ENCODE measurements at places on chromosomes 5 and 9.

- DNase-seq, result no peak
Measured at GRCh38 chr5:129724647-129725046, 23.2 kb upstream of the MINAR2 start.

- DNase-seq, result no peak
Measured at GRCh38 chr9:89611425-89611824, 6.6 kb downstream of the GADD45G start.

DNA sequence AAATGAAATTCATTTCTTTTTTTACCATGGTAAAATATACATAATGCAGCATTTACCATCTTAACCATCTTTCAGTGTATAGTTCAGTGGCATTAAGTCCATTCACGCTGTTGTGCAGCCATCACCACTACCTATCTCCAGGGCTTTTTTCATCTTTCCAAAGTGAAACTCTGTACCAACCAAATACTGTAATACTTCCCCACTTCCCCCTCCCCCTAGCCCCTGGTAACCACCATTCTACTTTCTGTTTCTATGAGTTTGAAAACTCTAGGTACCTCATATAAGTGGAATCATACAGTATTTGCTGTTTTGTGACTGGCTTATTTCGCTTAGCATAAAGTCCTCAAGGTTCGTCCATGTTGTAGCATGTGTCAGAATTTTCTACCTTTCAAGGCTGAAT, 23.4 kb downstream of the SPAAR start:
- DNase-seq, result no peak

DNA sequence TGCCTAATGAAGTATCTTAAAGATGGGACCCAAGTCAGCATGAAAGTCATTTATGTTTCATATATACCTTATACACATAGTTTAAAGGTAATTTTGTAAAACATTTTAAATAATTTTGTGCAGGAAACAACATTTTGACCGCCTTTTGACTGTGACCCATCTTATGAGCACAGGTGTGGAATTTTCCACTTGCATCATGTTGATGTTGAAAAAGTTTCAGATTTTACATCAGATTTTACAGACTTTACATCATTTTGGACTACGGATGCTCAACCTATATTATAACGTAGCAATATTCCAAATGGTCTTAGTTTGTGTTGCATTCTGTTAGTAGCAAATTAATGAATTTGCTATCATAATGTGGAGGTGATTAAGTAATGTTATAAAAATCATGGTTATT, 21.7 kb upstream of the FAM120AOS start:
- DNase-seq, result no peak

GRCh38 chr9:95479330-95479729, 37.4 kb downstream of the PTCH1 start:
- DNase-seq, result no peak

GRCh38 chr5:41610386-41610785, 100.0 kb upstream of the PLCXD3 start:
- DNase-seq, result no peak

GRCh38 chr5:158824241-158824882, 275.4 kb downstream of the EBF1 start:
- no peak for DNase-seq

DNA sequence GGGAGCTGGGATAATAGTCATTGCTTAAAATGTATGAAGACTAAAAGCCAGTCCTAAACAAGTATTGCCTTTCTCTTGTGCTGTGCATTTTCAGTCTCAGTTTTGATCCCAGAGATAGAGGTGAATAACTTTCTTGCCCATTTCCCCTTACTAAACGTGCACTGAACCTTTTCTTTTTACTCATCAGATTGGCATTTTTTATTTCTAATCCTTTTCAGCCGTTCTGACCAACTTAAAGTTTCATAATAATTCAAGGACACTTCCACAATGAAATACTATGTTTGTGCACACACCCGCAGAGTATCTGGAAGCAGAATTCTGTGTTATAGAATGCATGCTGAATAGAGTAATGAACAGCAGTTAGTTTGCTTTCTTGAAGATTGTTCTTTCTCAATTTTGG, 343.6 kb downstream of the LRRC70 start:
- no peak for DNase-seq

- DNase-seq, result no peak
Measured at GRCh38 chr9:129897263-129897662, 62.0 kb downstream of the USP20 start.

DNA sequence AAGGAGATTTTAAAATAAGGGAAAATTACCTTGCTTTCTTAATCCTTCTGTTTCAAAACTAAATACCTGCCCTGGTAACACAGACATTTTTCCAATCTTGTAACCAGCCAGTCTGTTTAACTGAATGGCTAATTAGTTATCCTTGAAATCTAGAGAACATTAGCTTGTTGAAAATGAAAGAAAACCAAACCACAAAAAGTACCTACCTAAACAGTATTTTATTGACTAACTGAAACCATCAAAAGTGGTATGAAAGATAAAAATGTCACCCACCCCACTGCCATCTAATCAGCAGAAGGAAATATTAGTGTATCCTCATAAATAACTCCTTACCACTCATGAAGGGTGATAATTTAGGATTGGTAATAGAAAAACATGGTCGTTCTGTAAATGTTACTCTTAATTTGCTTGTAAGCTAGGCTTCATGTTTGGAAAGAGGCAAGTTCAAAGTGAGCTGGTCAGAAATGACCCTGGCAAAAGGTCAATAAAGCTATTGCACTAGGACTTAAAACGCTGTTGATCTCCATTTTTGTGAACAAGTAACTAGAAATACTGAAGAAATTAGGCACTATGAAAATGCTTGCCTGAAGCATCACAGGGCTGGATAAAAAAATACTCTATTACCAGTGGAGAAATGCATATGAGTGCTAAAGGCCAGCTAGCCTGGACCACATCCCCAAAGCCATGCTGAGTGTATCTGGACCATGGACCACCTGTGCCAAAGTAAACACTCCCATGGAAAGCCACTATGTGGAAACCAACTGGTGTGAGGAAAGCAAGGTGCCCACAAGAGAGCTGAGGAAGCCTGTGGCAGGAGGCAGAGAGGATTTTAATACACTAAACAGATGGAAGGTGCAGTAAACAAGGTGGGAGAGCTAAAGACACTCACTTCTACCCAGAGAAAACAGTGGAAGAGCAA, 8.4 kb downstream of the SEMA5A start:
- DNase-seq, result no peak

DNA sequence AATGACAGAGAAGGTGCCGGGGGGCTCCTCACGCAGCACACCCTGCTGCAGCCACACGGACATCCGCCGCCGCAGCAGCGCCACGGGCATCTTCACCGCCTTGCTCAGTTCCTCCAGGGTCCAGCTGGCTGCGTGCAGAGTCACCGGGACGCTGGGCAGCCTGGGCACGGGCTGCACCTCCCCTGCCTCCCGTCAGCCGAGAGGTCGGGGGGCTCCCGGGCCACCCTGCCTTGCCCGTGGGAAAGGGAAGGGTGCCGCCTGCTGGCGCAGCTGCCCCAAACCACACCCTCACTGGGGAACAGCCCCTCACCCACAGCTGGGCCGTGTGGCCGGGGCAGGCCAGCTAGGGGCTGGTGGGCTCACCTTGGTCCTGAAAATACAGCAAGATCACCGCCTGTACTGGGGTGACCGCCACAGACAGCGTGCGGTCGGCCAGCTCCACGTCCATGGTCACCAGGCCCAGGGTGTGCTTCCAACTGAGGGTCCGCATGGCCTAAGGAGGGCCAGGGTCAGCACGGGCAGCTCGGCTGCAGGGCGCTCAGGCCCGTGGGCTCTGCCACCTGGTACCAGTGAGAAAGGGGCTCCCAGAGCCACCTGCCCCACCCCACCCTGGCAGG, 3.6 kb upstream of the TMEM210 start:
- no peak for DNase-seq

- DNase-seq, result no peak
Measured at GRCh38 chr5:139752506-139753473, 42.8 kb upstream of the PSD2 start.

DNA sequence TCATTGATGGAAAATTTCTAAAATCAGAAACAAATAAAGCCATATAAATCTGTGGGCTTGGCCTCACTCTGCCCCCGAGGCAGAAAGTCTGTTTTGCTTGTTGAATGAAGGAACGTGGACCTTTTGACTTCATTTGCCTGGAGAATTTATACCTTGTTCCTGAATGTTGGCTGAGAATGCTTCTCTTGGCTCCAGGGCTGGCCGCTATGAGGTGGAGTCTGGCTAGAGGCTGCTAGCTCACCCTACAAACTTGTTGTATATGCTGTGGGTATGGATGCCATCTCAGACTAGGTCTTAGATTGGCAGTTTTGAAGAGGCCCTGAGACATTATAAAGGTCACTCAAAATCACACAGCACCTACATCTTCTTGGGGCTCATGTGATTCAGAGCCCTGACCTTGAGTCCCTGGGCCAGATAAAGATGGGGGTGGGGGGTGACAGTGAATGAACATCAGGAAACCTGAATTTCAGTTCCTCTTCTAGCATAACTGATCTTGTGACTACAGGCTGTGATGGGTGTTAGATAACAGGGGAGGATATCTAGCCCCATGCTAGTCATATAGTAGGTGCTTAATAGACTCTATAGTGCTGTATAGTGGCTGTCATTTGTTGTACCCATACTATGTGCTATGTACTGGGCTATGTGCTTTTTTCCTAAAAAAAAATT, 2.8 kb downstream of the GM2A start:
- no peak for DNase-seq

GRCh38 chr5:83608122-83608521, 112.5 kb downstream of the HAPLN1 start:
- DNase-seq, result no peak

GRCh38 chr5:80124121-80124918, 89.2 kb downstream of the THBS4 start:
- no peak for DNase-seq

DNA sequence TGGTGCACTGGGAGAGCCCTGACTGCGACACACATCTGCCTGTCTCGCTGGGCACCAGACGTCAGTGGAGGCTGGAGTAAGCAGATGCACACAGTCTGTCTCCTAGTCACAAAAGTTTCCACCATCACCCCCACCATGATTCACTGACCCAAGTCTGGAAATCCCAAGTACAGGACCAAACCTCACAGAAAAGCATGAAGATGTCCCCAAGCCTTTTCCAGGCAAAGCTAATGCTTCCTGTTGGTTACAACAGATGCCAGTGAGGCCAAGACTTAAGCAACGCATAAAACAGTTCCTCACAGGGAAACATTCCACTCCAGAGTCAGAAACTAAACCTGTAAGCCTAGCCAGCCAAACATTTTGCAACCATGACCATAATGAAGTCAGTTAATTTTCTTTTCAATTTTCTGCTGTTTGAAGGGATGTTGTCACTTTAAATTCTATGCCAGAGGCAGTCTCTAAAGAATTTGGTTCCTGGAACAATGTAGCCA, 259.3 kb upstream of the SLC30A5 start:
- no peak for DNase-seq

DNA sequence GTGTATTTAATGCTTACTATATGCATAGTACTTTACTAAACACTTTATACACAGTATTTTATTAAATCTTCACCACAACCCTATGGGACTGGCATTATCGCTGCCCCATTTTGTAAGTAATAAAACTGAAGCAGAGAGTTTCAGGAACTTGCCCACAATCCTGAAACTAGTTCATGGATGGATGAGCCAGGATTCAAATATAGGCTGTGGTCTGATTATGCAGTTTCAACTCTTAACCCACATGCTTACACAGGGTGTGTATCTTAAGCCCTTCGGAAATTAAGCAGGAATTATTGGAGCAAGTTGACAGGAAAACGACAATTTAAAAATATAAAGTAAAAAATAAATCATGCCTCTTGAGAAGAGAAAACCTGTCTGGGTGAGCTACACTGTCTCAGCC, 109.0 kb downstream of the ATP10B start:
- DNase-seq, result no peak

- no peak for DNase-seq
Measured at GRCh38 chr5:119445544-119445943, 6.8 kb upstream of the HSD17B4 start.

GRCh38 chr9:89038382-89039103, 47.3 kb downstream of the S1PR3 start:
- DNase-seq, result no peak

DNA sequence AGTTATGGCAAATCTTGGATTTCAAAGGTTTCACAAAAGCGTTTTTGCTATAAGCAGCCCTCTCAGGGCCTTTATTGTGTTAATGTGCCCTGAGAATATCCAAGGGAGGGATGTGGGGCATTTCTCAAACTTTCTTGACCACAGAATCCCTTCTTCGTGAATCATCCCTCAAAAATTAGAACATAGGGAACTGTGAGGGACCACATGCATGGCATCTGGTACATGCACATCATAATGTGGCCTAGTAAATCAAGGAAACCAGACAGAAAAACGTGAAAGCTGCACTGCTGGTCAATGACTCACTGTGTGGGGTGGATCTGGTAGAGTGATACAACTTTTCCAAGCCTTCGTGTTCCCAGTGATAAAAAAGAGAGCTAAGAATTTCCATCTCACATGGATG, 22.4 kb downstream of the DDX31 start:
- no peak for DNase-seq

GRCh38 chr5:39216631-39217030, 2.7 kb downstream of the FYB1 start:
- no peak for DNase-seq

DNA sequence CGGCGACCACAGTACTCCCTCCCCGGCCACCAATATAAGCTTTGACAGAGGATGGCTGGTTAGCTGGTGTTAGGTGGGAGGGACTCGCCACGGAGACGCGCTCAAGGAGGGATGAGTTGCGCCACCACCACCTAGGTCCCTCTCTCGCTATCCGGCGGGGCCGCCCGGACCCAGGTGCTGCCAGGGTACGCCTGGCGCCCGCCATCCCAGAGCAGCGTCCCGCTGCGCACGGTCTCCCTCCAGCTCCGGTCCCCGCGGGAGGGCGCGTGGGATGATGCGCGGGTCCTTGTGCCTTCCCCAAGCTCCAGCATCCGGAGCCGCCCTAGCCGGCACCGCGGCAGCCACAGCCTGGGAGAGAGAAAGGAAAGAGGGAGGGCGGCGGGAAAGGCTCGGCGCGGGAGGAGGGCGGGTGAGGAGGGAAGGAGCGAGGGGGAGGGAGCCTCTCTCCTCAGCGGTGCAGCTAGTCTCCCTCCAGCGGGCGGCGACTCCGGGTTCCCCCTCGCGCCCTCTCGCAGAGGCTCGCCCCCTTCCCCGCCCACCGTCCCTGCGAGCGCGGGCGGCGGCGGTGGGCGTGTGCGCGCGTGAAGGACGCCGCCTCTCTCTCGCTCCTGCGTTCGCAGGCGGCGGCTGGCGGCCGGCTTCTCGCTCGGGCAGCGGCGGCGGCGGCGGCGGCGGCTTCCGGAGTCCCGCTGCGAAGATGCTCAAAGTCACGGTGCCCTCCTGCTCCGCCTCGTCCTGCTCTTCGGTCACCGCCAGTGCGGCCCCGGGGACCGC, at the start of gene CAMK4:
TSS of gene CAMK4 (plus strand) at position 598 of the 774 bp plus-strand sequence. CDS start at position 698, 100 bp downstream.
- no peak for DNase-seq

- DNase-seq, result no peak
Measured at GRCh38 chr5:172165465-172165864, 22.6 kb downstream of the STK10 start.

GRCh38 chr5:76099756-76100155, 16.6 kb downstream of the SV2C start:
- DNase-seq, result no peak

- no peak for DNase-seq
Measured at GRCh38 chr5:10607023-10607665, 43.3 kb downstream of the ANKRD33B start.

Measured in NCI-H2029 treated with DMSO at 0.1 percent for 48 hours (cell line).